ENCODE measurements at places on chromosomes 3 and 15. TPM values are rescaled to one million over a fixed set of nuclear protein-coding genes. Genes with fewer than 3 reads are reported as not detected.

The GATA2 gene
- total RNA-seq: 0.07 TPM

The TGM5 gene
- not detected for total RNA-seq

- no peak for DNase-seq
Observed at GRCh38 chr15:44261007-44261706, 27.4 kb upstream of the GOLM2 start.

- DNase-seq: peak; percentile 65
Observed at GRCh38 chr3:98574132-98574531, 19.3 kb downstream of the CPOX start.

DNA sequence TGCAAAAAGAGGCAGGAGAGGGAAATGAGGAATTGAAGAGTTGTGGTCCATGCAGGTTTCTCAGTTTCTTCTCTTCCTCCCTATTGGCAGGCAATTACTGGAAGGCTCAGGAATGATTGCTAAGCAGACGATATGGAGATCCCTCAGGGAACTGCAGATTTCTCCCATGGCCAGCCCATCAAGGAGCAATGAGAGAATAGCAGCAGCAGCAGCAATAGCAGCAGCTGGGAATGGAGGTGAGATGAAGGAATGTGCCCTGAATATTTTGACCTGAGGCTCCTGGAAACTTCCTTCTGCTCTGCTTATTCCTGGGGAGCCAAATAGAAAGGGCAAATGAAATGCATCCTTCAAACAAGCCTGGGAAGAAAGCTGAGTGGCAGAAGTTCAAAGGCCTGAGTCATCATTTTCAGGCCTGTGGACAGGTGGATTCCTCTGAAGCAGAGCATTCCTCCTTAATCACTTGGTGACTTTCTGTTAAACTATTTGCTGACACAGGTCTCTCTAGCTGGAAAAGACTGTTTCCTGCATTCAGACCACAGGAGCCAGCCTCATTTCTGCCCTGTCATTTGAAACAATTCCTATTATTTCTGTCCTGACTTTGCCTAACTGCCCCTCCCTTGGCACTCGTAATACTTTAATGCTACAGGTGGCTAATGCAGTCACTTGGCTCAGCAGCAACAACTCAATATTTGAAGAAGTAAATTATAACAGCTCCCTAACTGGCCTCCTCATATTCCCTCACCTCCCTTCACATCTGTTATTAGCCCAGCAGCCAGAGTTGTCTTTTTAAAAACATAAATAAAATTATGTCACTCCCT, 146.9 kb upstream of the GADL1 start:
- no peak for DNase-seq

GRCh38 chr3:80767604-80768003, 993.8 kb downstream of the GBE1 start:
- DNase-seq: no peak

- DNase-seq: peak; percentile 51
Observed at GRCh38 chr3:123067689-123068600, 1.1 kb downstream of the PDIA5 start.
